ENCODE measurements at places on chromosomes 16 and 17.

DNA sequence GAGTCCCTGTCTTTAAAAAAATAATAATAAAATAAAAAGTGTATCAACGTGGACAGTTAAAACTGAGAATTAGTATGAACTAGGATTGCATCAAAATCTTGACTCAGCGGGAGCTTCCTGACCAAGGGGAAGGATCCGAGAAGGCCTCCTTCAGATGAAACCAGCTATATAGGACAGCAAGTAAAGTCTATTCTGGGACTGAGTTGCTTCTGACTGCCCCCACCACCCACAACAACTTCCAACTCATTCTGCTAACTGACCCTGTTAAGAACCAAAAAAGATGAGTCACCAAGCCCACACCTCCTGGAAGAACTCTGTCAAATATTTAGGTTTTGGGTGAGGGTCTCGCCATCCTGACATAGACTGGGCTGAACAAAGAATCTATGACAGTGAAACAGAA is 24.9 kb downstream of the MPP3 start:
- no peak for DNase-seq

GRCh38 chr16:86075488-86075785 is 176.5 kb downstream of the IRF8 start:
- no peak for DNase-seq

DNA sequence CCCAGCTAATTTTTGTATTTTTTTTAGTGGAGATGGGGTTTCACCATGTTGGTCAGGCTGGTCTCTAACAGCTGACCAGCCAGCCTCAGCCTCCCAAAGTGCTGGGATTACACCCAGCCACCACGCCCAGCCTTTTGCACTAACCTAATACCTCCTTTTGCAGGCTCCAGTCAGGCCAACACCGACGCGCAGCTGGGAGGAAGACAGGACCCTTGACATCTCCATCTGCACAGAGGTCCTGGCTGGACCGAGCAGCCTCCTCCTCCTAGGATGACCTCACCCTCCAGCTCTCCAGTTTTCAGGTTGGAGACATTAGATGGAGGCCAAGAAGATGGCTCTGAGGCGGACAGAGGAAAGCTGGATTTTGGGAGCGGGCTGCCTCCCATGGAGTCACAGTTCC is 2.0 kb downstream of the TRPV2 start:
- no peak for DNase-seq

GRCh38 chr17:19717031-19717360 is 612 bp upstream of the SLC47A2 start:
- no peak for DNase-seq
